ENCODE measurements at places on chromosomes 3 and 15.

GRCh38 chr15:58360421-58361090, 71.2 kb upstream of the LIPC start:
- DNase-seq = no peak

GRCh38 chr3:127706785-127707351, 34.1 kb downstream of the ABTB1 start:
- DNase-seq = no peak

GRCh38 chr3:160447544-160447943, 2.0 kb downstream of the TRIM59 start:
- no peak for DNase-seq

DNA sequence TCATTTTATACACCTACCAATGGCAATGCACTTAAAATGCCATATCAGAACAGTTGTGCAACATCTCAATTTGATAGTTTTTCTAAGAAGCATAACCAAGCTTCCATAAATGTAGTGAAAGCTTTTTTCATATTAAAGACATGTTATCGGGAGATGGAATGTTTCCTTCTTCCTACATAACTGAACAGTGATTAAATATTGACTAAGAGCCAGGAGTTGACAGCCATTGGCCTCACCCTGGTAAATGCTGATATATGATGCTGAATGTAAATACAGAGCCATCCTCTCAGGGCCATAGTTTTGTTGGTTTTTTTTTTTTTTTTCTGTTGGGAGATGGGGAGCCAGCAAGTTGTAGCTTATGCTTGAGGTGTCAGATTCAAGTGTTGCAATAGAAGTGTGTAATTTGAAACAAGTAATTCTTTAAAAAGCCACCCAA, 203.3 kb upstream of the IL12A start:
- no peak for DNase-seq

DNA sequence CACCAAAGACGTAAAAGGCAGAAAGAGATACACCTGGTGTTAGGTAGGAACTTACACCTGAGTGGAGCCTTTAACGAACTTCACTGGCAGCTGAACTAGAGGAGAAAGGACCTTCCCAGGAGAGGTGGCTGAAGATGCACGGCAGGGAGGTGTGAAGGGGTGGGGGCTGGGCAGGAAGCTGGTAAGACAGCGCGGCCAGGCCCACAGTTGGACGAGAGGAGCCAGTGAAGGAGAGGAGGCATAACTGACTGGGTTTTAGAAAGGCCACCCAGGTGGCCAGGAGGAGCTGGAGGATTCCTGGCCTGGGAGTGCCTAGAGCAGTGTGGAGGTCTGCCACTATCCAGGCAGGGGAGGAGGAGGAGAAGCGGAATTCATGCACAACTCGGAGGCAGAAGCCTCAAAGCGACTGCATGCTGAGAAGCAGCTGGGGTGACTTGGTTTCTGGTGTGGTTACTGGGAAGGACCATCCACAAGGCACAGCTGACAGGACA, 51.9 kb downstream of the SLC41A3 start:
- no peak for DNase-seq

- no peak for DNase-seq
These were observed 4.6 kb downstream of the OR5H15 start for GRCh38 chr3:98171071-98171470.
